ENCODE measurements at places on chromosomes 16 and 17. TPM values are rescaled to one million over a fixed set of nuclear protein-coding genes. Genes with fewer than 3 reads are reported as not detected.

GRCh38 chr16:54928411-54929089, 2.1 kb upstream of the IRX5 start:
- peaks cover 45% of the 10 kb centered on the region for H3K4me1 ChIP-seq
- no peak for DNase-seq
- H3K36me3 ChIP-seq = no peaks in the 10 kb centered on the region
- no peak overlapping the region for H3K27ac ChIP-seq
- H3K4me3 ChIP-seq = peak overlapping the region; percentile 39

GRCh38 chr16:8426569-8426968, 163.7 kb downstream of the TMEM114 start:
- no peak overlapping the region for H3K4me3 ChIP-seq
- H3K4me1 ChIP-seq = no peaks in the 10 kb centered on the region
- no peak for DNase-seq
- no peak overlapping the region for H3K27ac ChIP-seq
- no peaks in the 10 kb centered on the region for H3K36me3 ChIP-seq

GRCh38 chr16:79810449-79811189, 210.1 kb upstream of the MAF start:
- H3K36me3 ChIP-seq = no peaks in the 10 kb centered on the region
- no peak overlapping the region for H3K27ac ChIP-seq
- no peaks in the 10 kb centered on the region for H3K4me1 ChIP-seq
- peaks cover 2% of the 10 kb centered on the region for H3K27me3 ChIP-seq

GRCh38 chr17:57957120-57957850, 2.1 kb upstream of the CUEDC1 start:
- DNase-seq = no peak
- H3K27ac ChIP-seq = no peak overlapping the region
- H3K36me3 ChIP-seq = no peaks in the 10 kb centered on the region
- no peak overlapping the region for H3K4me3 ChIP-seq

DNA sequence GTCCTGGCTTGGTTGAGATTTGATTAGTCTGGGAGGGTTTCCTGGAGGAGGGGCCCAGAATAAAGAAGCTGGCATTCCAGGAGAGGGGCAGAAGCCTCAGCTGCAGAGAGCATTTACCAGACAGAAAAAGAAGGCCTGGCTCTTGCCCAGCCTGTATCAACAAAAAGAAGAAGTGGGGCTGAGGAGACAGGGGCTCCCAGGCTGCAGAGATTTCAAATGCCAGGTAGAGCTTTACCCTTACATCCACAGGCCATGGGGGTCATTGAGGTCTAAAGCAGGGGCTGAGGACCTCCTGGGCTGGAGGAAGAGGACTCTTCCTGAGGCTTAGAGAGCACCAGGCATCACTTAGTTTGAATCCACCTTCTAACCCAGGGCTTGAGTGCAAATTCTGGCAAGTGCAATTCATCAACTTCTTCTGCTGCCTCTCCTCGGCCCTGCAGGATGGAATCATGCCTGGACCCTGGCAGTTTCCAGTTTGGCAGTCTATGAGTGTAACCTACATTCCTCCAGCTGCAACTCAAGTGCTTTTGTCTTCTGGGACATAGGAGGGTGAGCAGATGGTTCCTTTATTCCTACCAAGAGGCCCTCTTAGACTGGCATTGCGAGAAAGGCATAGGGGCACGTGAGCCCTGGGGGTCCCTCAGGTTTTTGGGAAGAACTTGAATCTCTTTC, 15.3 kb downstream of the CA7 start:
- H3K27me3 ChIP-seq = no peaks in the 10 kb centered on the region
- no peak overlapping the region for H3K27ac ChIP-seq
- no peak overlapping the region for H3K4me3 ChIP-seq

DNA sequence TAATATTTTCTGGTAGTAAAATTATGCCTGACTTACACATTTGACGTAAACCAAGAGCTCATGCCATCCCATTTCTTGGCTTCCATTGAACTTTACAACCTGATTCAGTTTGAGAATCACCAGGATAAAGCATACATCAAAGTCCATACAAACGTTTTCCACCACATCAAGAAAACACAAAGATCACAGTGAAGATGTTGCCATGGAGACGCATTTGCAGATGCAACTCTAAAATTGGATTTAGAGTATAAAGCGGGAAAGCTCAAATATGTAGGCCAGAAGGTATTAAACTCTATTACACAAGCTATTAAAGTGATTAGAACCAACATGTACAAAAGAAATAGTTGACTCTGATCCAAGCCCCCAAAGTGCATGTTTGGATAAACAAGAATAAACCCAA, 10.4 kb downstream of the C16orf46 start:
- DNase-seq = no peak
- H3K4me1 ChIP-seq = no peaks in the 10 kb centered on the region
- H3K27ac ChIP-seq = no peak overlapping the region
- H3K4me3 ChIP-seq = no peak overlapping the region

Gene GAST
- not detected for total RNA-seq

Gene KRT25
- total RNA-seq = not detected

Gene MYH8
- total RNA-seq = not detected

Gene AOC3
- 1.2 TPM for total RNA-seq
